Stimulated activated CD4-positive, alpha-beta T cell treated with anti-CD3 and anti-CD28 coated beads, Interleukin-4, amount 100 ng/mL, for 1 hour (primary cell): ENCODE measurements at places on chromosomes 4 and X.

DNA sequence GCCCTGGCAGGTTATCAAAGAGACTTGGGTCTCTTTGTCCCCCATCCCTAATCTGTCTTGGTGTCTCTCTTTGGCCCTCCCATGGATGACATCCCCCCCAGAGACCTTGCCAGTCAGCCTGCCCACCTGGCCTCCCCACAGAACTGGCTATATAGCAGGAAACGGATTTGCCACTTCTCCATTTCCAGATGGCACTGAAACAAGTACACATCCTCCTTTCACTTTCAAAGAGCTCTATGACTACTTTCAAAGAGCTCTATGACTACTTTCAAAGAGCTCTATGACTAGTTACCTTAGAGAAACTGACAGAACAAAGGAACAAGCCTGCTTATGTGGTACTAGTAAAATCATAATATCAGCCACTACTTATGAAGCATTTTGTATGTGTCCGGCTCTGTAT is 175.3 kb downstream of the MAML3 start:
- DNase-seq, result no peak

DNA sequence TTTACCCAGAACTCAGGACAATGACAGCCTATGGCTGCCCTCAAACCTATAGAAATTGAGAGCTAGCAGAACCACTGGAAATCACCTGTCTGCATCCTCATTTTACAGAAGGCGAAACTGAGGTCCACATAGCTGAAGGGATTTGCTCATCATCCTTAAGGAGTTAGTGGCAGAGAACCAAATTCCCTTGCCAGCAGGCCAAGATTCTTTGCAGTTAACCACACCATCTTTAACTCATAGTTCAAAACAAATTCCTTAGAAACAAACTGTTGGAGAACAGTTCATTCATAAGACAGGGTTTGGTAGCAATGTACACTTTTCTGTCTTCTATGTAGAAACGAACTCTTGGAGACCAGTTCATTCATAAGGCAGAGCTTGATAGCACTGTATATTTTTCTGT is 37.9 kb upstream of the RAP2C start:
- no peak for DNase-seq

DNA sequence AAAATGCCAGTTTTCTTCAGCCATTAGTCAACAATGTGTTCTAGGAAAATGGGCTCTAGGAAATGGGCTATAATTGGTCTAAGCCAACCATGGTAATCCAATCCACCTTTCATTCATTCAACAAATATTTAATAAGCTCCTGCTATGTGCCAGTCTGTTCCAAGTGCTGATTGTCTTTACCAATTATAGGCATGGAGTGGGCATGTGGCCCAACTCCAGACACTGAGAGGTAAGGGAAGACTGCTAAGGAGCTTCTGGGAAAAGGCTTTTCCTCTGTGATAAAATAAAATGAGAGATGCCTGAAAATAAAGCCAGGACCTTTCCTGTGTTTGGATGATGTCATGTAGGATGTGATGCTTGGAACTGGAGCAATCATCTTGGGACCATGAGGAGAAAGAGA is 43.3 kb downstream of the HOPX start:
- DNase-seq, result no peak

GRCh38 chrX:155071694-155072280 is 479 bp downstream of the BRCC3 start:
- DNase-seq, result no peak

- no peak for DNase-seq
Measured at GRCh38 chr4:137519406-137519805, 12.9 kb downstream of the PCDH18 start.

DNA sequence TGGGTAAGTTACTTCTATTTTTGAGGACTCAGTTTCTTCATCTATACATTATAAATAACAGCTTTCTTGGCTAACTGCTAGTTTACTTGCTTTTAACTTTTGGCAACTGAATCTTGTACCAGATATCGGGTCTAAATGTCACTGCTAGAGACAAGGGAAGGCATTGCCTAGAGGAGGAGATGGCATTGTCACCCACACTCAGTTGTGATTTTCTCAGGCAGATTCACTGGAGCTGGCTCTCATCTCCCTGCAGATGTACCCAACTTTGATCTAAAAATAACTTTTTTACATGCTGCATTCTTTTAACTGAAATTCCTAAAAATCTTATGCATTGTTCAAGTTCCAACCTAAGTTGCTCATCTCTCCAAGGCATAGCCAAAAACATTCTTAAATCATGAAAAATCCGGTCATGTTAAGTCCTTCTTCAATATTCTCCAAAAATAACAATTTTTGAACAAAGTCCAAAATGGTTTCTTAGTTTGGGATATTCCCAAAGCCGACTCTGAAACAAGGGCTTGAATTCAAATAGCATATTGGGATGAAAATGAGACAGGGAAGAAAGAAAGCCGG is 469.0 kb upstream of the BOD1L1 start:
- DNase-seq, result no peak

DNA sequence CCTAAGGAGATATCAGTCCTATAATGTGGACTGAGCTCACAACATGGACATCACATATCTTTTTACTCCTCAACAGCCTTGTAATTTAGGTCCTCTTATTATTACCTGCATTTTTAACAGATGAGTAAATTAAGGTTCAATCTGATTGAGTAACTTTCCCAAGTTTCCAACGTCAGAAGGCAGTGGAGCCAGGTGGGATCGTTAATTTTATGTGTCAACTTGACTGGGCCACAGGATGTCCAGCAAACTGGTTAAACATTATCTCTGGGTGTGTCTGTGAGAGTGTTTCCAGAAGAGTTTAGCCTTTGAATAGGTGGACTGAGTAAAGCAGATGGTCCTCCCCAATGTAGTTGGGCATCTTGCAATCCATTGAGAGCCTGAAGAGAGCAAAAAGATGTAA is 59.0 kb upstream of the SLIT2 start:
- no peak for DNase-seq

GRCh38 chr4:170231377-170231776 is 141.6 kb upstream of the AADAT start:
- no peak for DNase-seq

GRCh38 chrX:52988985-52989917 is 30.9 kb upstream of the FAM156A start:
- DNase-seq, result no peak
